Activated naive CD8-positive, alpha-beta T cell treated with anti-CD3 and anti-CD28 coated beads, Interleukin-2, amount 10 ng/mL, durations not matched to agents 7 days and 5 days (primary cell): ENCODE measurements at places on chromosomes 16 and 17. TPM values are rescaled to one million over a fixed set of nuclear protein-coding genes. Genes with fewer than 3 reads are reported as not detected.

The GNAO1 gene
- total RNA-seq, result 5.7 TPM

The MT4 gene
- total RNA-seq, result not detected

The RUNDC3A gene
- 0.50 TPM for total RNA-seq

DNA sequence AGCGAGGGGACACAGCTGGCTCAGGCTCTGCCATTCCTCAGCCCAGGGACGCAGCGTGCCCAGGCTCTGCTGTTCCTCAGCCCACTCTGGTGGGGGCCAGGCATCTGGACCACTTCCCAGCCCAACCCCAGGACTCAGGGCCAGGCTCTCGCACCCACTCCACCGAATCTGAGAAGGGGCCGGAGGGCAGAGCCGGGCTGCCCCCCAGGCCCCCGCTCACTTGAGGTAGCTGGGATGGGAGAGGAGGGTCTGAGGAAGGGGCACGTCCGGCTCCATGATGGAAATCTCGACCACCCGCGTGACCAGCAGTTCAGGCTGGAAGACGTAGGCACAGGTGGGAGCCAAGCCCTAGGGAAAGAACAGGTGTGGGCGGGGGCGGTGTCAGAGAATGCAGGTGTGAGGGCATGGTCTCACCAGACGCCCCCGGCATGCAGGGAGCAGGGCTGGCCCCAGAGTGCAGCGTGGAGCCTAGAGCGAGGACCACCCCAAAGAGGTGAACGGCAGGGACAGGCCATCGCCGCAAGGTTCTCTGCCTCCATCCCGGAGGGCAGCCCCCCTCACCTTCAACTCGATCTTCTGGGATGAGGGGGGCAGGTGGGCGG is 4.9 kb downstream of the PGAP6 start:
- no peaks in the 10 kb centered on the region for H3K4me1 ChIP-seq
- H3K36me3 ChIP-seq, result peaks cover under 1% of the 10 kb centered on the region
- H3K27me3 ChIP-seq, result no peaks in the 10 kb centered on the region
- H3K4me3 ChIP-seq, result no peak overlapping the region
- H3K27ac ChIP-seq, result no peak overlapping the region

- H3K4me1 ChIP-seq, result peaks cover 30% of the 10 kb centered on the region
- H3K4me3 ChIP-seq, result no peak overlapping the region
- peaks cover 25% of the 10 kb centered on the region for H3K27me3 ChIP-seq
These were observed 23.9 kb upstream of the CCL1 start for GRCh38 chr17:34386697-34387550.

DNA sequence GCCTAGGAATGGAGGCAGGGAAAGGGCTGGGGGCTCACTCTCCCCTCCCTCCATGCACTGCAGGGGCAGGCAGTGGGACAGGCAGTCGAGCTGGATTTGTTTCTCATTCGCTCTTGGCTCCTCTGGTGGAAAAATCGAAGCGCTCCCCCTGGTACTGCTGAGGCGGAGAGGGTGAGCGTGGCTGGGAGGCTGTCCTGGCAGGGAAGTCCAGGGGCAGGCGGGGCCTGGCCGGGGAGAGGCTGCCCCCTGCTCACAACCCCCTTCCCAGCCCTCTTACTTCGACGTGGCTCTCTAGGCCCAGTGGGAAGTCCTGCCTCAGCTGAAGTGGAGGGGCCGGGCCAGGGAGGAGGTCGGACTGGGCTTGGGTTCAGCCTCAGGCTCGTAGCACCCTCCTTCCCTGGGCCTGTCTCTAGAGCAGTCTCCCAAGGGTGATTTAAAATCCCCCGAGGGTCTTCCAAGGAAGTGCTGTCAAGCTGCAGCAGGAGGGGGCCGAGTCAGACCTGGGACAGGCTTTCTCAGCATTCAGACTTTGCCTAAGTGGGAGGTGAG is 16.5 kb upstream of the TMEM92 start:
- H3K36me3 ChIP-seq, result no peaks in the 10 kb centered on the region
- H3K4me3 ChIP-seq, result no peak overlapping the region
- H3K27ac ChIP-seq, result no peak overlapping the region
- H3K4me1 ChIP-seq, result no peaks in the 10 kb centered on the region
- H3K27me3 ChIP-seq, result peaks cover 7% of the 10 kb centered on the region

DNA sequence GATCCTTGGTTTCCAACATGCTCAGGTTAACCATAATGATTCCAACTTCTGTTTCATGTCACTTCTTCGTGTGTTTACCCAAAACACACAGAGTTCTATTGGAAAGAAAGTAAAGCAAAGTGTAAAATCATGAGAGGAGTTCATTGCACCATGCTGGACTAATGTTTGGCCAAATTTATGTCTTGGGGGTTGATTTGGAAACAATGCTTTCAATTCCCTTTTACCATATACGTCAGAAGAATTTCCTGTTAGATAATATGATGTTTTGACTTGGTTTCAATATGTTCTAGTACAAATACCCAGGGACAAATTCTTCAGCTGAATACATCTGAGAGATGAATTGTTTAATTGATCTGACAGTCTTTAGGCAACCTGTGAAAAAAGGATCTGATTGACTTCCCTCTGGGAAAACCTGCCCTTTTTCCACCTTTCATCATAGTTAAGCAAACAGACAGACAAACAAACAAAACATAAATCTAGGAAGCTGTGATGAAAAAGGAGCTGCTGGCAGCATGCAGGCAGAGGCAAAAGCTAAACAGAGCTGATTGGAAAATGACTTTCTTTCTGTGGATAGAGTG is 26.0 kb upstream of the MPHOSPH6 start:
- H3K36me3 ChIP-seq, result peaks cover 5% of the 10 kb centered on the region
- peaks cover under 1% of the 10 kb centered on the region for H3K27me3 ChIP-seq
- no peak overlapping the region for H3K4me3 ChIP-seq
- no peak overlapping the region for H3K27ac ChIP-seq

GRCh38 chr16:68656751-68657150 is 11.6 kb downstream of the CDH3 start:
- DNase-seq, result no peak
- H3K27ac ChIP-seq, result no peak overlapping the region
- no peaks in the 10 kb centered on the region for H3K36me3 ChIP-seq
- H3K27me3 ChIP-seq, result peaks cover 22% of the 10 kb centered on the region
